ENCODE measurements at places on chromosomes 5 and 9.

GRCh38 chr5:36657563-36657995, 51.2 kb downstream of the SLC1A3 start:
- no peak for DNase-seq

DNA sequence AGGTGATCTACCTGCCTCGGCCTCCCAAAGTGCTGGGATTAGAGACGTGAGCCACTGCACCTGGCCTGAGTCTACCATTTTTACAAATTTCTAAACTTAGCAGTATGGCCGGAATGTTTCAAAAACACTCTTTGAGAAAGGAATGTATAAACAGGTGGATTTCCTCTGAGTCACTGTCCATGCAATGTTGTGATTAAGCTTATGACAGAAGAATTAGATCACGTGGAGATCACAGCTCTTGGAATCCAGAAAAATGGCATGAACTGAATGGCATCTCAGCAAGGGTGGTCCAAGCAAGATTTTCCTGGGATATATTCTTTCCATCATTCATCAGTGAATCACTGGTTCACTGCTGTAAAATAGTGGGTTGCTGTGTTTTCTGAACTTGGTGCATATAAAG, 865.0 kb downstream of the PTPRD start:
- DNase-seq: no peak

GRCh38 chr5:135308245-135308644, 90.8 kb downstream of the MACROH2A1 start:
- DNase-seq: no peak

- DNase-seq: no peak
These were observed 1.8 kb downstream of the AUH start for GRCh38 chr9:91359734-91360470.

- no peak for DNase-seq
These were observed 151.5 kb downstream of the RGS3 start for GRCh38 chr9:113614843-113615648.

DNA sequence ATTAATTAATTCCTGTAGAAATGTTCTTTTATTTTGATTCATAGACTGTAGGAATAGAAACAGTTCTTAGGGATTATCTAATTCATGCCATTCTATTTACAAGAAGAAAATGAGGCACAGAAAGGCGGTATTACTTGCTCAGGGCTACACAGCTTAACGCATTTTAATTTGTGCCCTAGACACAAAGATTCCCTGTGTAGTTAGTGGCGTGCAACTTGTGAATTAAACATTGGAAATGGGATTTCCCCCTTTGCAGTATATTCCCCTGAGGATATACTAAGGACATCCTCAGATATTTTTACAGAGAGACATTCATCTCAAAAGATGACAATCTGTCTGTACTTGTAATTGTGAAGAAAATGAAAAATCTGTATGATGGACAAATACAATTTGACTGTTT, 108.1 kb downstream of the SGCD start:
- DNase-seq: no peak

DNA sequence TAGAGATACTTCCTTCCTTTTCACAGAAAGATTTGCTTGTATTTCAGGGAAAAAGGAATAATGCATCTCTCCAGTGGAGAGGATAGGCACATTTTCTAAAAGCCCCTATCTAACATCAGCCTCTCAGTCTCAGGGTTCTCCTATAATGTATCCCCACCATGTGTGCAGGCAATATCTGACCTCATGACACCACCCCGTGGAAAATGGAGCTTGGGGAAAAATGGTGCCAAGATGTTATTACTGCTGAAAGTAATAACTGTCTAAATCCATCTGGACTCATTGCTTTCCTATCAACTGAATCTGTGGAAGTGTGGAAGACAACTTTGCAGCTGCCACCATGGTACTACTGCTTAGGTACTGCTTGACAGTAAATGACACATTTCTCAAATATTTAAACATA, 574.3 kb downstream of the LRRC70 start:
- no peak for DNase-seq

DNA sequence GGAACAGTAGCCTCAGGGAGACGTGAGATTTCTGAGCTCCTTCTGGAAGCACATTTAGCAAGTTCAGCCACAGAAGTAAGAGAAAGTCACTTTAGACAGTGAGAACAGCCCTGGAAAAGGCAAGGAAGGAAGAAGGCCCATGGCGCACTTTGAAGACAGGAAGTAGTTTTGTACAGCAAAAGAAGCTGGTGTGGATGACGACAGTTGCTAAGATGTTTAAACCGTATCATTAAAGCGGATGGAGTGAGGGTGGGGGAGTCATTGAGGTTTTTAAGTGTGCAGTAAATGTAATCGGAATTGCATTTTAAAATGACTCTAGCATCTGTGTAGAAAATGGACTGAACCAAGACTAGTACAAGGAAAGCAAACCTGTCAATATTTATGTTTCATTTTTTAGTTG, 15.3 kb upstream of the TRPM3 start:
- DNase-seq: no peak

- DNase-seq: no peak
These were observed 33.5 kb downstream of the TLX3 start for GRCh38 chr5:171342362-171343111.

- DNase-seq: no peak
These were observed 26.0 kb upstream of the NKD2 start for GRCh38 chr5:982377-983237.

DNA sequence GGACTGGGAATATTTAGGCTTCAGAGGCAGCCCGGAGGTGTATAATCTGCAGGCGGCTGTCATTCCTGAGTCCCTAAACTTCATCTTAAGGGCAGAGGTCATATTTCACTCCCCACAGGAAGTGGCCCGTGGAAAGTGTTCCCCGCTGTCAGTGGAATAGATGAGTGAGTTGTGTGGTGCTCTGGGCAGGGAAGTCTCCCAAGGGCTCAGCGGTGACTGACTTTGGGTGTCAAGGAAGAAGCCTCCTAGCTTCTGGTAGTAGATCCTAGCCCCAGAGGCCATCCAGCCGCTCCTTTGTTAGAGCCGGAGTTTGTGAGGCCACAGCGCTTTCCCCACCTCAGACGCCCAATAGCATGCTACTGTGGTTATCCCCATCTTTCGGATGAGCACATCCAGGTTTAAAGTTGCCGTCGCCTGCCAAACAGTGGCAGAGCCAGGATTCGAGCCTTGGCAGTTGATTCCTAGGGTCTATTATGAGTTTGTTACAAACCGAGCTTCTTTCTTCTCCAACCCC, 38.9 kb upstream of the TIFAB start:
- DNase-seq: no peak

GRCh38 chr5:23675456-23675855, 168.0 kb downstream of the PRDM9 start:
- DNase-seq: no peak

DNA sequence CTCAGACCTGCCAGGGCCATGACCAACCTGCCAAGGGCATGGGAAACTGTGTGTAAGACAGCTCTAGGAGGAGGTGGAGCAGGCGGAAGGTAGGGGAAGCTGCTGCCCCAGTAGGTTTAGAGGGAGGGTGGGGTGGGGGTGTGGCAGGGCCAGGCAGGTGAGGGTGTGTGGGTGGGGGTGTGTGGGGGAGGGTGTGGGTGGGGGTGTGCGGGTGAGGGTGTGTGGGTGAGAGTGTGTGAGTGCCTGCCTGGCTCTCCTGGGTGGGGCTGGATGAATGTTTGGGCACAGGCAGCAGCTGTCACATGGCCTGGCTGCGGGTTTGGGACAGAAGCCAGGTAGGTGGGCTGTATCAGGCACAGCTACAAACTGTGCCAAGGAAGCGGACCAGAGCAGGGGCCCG, 8.8 kb upstream of the N4BP3 start:
- DNase-seq: no peak

DNA sequence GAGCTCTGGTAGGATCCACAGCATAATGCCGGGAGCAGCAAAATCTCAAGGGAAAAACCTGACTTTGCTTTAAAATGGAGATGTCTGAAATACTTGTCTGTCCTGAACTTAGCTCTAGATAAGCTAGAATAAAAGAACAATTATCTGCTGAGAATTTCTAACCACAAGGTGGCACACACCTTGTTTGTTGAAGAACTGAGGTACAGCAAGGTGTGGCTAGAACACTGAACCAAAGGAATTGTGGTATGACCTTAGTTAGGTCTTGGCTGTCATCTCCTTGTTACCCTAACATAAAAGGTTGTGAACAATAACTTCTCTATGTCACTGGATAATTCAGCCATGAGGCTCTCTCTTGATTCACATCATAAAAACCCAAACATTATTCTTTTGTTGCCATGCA, 72.3 kb upstream of the ANXA1 start:
- no peak for DNase-seq

- no peak for DNase-seq
These were observed 95.6 kb downstream of the SERINC5 start for GRCh38 chr5:80160242-80160641.

DNA sequence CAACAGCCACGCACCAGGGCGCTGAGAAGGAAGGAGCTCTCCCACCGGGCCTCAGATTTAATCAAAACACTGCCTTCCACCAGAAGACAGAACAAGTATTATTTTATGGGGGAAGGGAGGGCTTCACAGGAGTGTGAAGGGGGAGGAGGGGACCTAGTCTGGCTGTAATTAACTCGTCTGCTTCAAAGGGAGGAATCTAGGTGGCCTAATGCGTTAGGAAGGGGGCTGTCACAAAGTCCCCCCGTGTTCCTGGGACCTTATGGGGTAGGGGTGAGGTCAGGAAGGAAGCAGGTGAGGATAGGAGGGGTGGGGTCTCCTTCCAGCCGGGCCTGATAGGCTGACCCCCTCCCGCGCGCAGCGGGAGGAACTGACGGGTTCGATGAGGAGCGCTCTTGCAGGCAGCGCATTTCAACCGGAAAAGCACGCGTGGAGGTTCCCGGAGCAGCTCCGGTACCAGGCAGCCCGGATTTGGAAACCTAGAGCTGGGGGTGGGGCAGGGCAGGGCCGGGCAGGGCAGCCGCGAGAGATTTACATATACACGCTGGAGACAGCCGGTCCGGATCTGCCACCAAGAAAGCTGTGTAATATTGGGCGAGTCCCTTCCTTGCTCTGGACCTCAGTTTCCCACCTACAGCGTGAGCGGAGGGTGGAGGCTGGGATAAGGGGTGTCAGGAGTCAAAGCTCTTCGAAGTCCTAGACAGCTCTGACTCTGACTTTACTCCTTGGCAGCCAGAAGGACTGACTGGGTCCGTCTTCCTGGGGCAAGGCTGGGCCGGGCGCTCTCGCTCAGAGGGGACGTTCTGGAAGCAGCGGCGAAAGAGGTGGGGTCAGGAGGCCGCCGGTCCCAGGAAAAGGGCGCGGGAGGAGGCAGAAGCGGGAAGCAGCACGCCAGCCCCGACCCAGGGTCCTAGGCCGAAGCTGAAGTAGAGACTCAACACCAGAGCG, 1.8 kb downstream of the SHB start:
- peak; percentile 52 for DNase-seq

DNA sequence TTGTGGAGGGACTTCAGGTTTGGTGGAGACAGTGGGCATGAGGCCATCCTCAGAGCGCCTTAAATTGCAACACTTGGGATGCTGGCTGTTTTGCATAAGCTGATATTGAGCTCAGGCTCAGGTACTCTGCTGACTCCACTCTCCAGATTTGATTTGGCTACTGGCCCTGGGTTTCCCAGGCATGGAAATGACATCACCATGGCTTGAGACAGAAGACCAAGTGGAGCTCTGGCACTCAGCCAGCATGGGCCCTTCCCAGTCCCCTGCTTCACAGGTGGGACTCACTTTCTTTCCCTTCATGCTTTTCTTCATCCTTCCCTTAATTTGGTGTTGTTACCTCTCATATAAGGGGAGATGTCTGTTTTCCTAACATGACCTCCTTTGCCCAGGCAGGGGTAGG, 72.0 kb upstream of the IL12B start:
- DNase-seq: no peak

DNA sequence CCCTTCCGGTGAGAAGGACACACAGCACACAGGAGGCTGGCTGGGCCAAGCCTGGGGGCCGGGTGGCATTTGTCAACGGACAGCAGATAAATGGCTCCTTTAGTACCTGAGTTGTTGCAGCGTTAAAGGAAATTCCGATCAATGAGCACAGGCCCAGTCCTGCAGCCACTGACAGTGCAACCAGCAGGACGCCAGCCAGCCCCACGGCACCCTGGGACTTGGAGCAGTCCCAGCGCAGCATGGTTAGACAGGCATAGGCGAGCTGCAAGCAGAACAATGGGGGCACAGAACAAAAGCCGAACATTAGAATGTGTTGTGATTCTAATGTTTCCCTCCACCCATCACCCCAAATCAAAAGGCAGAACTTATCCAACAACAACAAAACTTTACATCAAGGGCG, 39.3 kb downstream of the PTCH1 start:
- DNase-seq: no peak

GRCh38 chr9:124347968-124348358, 67.3 kb downstream of the PSMB7 start:
- DNase-seq: no peak

GRCh38 chr9:21919377-21920362, 74.5 kb downstream of the CDKN2A start:
- no peak for DNase-seq

DNA sequence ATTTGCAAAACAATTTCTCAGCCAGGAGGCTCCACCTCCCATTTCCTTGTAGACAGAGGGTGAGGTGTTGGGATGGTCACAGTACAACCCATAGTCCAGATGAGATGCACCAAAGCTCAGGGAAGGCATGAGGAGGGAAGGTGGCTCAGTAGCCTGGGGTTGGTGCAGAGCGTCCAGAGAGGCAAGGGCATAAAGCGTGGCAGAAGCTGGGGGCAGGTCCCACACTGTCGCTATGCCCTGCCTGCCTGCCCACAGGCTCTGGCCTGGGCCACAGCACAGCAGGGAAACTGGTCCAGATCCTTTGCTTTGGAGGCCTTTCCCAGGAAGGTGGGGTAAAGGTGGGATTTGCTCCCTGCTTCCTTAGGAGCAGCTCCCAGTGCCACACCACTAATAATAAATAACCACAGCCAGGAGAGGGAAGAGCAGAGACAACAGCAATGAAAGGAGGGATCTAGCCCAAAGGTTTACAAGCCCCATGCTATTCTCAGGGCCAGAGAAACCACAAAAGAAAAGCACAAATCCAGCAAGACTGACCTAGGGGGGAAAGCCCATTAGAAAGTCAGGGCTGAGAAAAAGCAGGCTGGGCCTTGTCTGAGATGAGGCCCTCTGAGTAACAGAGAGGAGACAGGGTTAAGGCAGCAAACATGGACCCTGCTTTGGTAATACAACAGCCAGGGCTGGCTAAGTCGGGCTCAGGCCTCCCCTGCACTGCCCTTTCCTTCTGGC, 27.2 kb downstream of the PCDHGC5 start:
- DNase-seq: no peak

GRCh38 chr5:176864755-176865154, 34.4 kb downstream of the HK3 start:
- no peak for DNase-seq

DNA sequence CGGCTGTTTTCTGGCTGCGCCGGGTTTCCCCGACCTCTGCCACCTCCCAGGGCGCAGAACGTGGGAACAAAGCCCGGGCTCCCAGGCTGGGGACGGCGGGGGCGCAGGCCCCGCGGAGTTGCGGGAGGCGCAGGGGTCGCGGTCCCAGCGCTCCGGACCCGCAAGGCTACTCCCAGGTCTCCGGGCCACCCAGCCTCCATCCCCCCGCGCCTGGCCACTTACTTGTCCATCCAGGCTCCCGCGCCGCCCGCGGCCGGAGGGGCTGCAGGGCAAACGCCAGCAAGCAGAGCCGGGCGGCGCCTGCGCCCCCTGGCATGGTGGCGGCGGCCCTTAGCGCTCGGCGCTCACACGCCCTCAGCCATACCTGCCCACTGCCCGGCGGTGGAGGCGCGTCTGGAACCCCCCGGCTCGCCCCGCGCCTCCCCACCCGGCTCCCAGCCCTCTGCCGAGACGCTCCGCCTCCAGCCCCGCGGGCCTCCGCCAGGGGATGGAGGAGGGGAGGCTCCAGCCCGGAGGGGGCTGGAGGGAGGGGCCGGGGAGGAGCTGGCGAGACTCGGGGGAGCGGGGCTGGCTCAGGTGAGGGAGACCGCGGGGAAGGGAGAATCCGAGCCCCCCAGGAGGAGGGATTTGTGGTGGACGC, at the start of gene ADAM19:
Gene ADAM19 (minus strand): TSS at position 395 of the 640 bp plus-strand sequence. CDS start 79 bp downstream, at position 316.
- peak; percentile 76 for DNase-seq

- no peak for DNase-seq
These were observed 8.5 kb downstream of the GOLPH3 start for GRCh38 chr5:32165597-32165996.

All from activated T-cell treated with anti-CD3 and anti-CD28 coated beads, Interleukin-2, amount 50 U/mL, for 24 hours (primary cell).